ENCODE measurements at places on chromosomes 7 and 10.

- DNase-seq = no peak
Measured at GRCh38 chr7:136056651-136057231, 79.6 kb upstream of the MTPN start.

- DNase-seq = no peak
Measured at GRCh38 chr7:29945259-29945809, 44.3 kb downstream of the SCRN1 start.

- DNase-seq = no peak
Measured at GRCh38 chr7:128913870-128914565, 3.5 kb upstream of the KCP start.

- no peak for DNase-seq
Measured at GRCh38 chr10:124077208-124077993, 16.0 kb downstream of the CHST15 start.

GRCh38 chr10:6516281-6516928 is 63.7 kb downstream of the PRKCQ start:
- DNase-seq = no peak

DNA sequence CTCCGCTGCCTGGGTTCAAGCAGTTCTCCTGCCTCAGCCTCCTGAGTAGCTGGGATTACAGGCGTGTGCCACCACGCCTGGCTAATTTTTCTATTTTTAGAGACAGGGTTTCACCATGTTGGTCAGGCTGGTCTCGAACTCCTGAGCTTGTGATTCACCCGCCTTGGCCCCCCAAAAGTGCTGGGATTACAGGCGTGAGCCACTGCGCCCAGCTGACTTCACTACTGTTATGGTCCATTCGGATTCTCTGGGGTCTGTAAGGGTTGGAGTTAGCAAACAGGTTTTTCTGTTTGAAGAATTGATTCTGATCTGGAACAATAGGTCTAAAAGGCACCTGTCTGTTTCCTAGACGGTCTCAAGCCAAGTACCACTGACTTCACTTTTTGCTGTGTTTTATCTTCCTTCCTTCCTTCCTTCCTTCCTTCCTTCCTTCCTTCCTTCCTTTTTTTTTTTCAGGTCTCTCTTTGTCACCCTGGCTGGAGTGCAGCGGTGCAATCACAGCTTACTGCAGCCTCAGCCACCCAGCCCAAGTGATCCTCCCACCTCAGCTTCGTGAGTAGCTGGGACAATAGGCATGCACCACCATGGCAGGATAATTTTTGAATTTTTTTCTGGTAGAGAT is 192.2 kb downstream of the CAMK1D start:
- no peak for DNase-seq

DNA sequence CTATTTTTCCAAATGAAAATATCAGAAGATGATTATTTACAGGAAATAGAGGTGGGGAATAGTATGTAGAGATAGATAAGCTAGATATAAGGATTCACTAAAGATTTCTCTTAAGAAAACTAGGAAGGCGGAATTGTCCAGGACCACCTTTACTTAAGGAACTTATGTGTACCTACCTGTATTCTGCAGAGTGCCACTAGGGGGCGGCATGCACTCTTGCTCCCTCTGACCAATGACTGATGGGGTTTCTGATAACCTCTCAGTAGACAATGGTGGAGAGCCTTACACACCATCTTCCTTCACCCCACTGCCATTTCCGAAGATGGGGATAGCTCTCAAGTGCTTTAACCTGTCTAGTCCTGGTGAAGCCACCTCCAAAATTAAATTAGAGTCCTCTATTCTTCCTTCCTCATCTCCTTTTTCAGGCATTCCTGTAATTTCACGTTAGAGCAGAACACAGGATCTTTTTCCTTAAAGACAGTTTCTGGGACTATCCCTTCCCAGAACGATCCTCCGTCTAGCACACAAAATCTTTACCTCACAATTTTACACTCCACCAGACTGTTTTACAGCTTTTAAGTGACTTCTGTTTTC is 453.1 kb downstream of the SORCS1 start:
- peak; percentile 20 for DNase-seq
